ENCODE measurements at places on chromosomes 12 and 14. TPM values are rescaled to one million over a fixed set of nuclear protein-coding genes. Genes with fewer than 3 reads are reported as not detected.

Gene RABGGTA
- 42.7 TPM for total RNA-seq

Gene C12orf54
- total RNA-seq = not detected

Gene MDM2
- 148 TPM for total RNA-seq

Gene LRRC43
- total RNA-seq = not detected

Gene CCDC196
- not detected for total RNA-seq

Gene ARMH4
- not detected for total RNA-seq

Gene OR10P1
- not detected for total RNA-seq

Gene IRAK3
- total RNA-seq = 0.34 TPM

Gene VRTN
- total RNA-seq = not detected

Gene NAV3
- total RNA-seq = not detected

Gene LRP1-AS
- not detected for total RNA-seq

Gene TMEM63C
- 3.3 TPM for total RNA-seq

Gene CCDC184
- total RNA-seq = 0.34 TPM

Gene DTX3
- 13.7 TPM for total RNA-seq

All from activated CD8-positive, alpha-beta T cell treated with anti-CD3 and anti-CD28 coated beads for 36 hours (primary cell).